Psoas muscle (tissue), 8 donors: ENCODE measurements at places on chromosomes 6 and 20. TPM values are rescaled to one million over a fixed set of nuclear protein-coding genes. Genes with fewer than 3 reads are reported as not detected.

DNA sequence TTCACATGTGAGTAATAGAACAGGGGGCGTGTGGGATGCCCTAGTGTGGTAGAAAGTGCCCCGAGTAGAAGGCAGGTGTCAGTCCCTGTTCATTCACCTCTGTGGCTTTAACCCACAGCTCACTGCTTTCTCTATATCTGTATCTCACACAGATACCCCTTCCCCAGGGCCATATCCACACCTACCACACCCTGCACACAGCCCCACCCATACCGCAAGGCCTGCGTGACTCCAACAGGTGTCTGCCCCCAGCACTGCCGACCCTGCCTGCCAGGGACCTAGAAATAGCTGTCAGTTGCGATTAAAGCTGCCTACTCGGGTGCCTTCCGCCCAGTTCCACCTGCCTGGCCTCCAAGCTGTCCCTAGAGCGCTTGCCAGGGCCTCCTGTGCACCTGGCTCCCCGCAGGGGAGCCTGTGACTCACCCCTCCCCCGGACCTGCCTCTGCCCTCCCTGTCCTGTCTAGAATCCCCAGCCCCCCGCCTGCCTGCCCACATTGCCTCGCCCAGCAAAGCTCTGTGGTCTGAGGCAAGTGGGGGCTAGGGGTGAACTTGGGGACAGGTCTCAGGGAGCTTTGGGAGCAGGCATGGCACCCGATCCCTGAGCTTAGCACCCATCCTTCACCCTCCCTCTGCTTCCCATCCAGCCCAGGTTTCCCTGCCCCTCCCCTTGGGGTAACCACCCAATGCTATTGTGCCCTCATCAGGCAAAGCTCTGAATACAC lies 38.3 kb upstream of the ID1 start:
- DNase-seq: no peak

- DNase-seq: no peak
These were observed 159.8 kb downstream of the PLCB1 start for GRCh38 chr20:8291873-8292272.

DNA sequence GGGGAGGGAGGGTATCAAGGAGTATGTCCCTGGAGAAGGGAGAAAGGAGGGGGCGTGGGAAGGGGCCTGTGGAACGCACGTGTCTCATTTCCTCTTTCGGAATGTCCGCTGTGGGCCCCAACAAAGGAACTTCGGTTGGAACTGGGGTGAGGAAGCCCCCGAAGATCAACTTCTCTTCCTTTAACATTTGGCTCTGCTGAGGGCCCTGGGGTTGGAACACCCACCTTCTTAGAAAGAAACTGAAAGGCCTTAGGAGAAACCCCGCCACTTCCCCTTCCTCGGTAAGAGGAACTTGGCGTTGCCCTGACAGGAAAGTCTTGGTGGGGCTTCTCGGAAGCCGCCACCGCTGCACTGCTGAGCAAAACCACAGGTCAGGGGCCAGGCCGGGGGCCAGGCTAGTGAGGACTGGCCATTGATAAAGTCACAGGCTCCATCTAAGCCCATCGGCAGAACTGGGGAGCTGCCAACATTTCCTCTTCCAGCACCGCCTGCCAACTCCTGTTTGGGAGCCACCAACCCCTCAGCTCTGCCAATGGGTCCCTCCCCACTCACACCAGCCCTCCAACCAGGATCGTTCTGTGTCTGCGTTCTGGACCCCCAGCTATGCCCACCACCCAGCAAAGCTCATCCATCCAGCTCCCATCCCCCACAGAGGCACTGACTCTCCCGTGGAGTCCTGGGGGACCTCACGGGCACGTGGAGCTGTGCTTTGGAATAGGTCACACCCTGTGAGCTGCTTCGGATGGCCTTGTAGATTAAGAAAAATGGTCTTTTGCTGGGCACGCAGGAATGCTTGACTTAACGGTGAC lies 44.8 kb downstream of the FGD2 start:
- DNase-seq: peak; percentile 78

GRCh38 chr6:55617272-55617671 lies 38.3 kb upstream of the HMGCLL1 start:
- no peak for DNase-seq

DNA sequence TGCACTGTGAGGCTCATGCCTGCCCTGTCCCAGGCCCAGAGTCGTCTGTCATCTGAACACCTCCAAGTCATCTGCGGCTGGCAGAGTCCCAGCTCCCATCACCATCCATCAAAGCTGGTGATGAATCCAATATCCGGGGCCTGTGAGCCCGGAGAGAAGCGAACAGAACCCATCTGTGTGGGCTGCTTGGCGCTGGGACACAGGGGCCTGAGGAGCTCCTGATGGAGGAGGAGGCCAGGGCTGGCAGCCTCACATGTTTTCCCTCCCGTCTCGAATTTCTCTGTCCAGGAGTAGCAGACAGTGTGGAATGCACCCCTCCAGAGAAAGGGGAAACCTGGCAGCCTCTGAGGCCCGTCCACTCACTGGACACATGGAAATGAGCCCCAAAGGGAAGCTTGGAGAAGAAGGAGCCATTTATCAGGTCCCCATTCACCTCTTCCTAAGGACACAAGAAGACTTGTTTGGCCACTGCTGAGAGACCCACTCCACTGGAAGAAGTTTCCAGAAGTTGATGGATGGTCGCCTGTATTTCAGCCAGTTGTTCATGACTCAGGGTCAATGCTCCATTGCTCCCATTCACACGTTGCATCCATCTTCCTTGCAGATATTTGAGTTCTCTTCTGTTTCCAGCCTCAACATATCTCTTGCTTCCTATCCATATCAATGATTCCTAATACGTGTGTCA lies 307.5 kb upstream of the SULF2 start:
- DNase-seq: no peak

DNA sequence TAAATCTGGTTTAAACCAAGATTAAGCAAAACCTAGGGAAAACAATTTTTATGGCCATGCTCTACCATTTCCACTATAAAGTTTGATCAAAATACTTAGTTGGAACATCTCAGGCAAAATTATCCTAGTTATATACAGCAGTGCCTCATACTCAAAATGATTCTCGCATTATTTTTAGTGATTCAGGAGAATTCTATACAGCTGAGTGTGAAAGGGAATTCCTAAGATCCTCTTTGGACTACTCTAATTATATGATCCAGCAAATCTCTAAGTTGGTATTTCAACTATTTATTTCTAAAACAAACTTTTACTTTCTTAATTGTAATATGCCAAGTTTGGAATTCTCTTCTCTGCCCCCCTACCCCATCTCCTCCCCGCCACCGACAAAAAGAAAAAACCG lies 8.6 kb downstream of the DTNBP1 start:
- no peak for DNase-seq

GRCh38 chr6:45420083-45420908 lies 42.6 kb upstream of the SUPT3H start:
- DNase-seq: no peak

- no peak for DNase-seq
These were observed 3.1 kb upstream of the MAP7 start for GRCh38 chr6:136553166-136553787.

DNA sequence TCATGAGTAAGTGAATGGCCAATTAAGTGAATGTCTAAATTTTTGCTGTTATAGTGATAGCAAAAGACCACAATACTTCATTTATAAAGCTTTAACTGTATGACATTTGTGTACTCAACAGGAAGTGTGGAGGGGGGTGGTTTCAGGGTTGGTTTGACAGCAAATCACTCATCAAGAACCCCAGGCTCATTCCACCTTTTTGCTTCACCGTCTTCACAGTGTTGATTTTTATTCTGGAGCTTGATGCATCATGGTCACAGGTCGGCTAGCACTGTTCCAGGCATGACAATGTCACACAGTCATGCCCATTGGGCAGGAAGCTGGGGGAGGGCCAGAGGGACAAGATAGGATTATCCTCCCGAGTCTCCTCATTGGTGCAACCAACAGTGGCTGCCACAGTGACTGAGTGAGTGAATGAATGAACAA lies 75.0 kb downstream of the MDGA1 start:
- no peak for DNase-seq

GRCh38 chr6:4460586-4461475 lies 315.4 kb upstream of the CDYL start:
- peak; percentile 78 for DNase-seq

GRCh38 chr6:125169058-125169457 lies 15.5 kb downstream of the TPD52L1 start:
- DNase-seq: no peak

- no peak for DNase-seq
These were observed 7.0 kb downstream of the HNF4A start for GRCh38 chr20:44362466-44362940.

DNA sequence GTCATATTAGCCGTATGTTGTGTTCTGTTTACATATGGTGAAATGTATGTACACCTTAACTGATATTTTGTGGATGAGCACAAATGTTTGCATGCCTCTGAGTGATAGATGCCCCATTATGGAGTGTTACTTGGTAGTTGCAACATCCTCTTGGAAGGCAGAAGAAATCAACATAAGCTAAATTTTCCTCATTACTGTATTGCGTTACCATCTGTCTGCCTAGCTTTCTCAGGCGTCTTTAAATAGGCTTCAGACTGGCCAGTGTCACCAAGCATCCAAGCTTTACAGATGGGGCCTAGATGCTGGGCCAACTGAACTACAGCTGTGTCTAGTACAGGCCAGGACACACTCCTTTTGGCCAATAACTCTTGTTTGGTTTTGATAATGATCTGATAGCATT lies 250.6 kb downstream of the SAMD5 start:
- DNase-seq: no peak

- no peak for DNase-seq
These were observed 166.5 kb upstream of the QKI start for GRCh38 chr6:163248051-163248450.

DNA sequence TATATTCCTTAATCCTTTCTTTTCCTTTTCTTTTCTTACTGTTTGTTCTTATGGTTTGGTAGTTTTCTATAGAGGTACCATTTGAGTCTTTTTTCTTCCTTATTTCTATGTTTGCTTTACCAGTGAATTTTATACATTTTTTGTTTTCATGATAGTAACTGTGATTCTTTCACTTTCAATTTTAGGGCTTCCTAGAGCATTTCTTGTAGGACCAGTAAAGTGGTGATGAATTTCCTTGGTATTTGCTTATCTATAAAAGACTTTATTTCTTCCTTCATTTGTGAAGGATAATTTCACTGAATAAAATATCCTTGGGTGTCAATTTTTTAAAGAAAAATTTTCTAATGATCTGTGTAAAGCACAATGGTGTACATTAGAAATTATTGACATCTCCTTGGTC lies 637.4 kb downstream of the CD109 start:
- DNase-seq: no peak

The HEBP2 gene
- 19.6 TPM for polyA plus RNA-seq

The CALHM4 gene
- polyA plus RNA-seq: 0.86 TPM

The TUBB2B gene
- polyA plus RNA-seq: 5.7 TPM

The CTCFL gene
- not detected for polyA plus RNA-seq

The DEF6 gene
- 0.69 TPM for polyA plus RNA-seq
